Activated T-helper 2 cell treated with anti-CD3 and anti-CD28 coated beads, Interferon-gamma antibody, Interleukin-2, Interleukin-4, amounts not matched to agents 10 μg/mL and 5 μg/mL and 100 μg/mL, durations not matched to agents 14 hours and 24 hours and 36 hours (primary cell): ENCODE measurements at places on chromosomes 12 and 14. TPM values are rescaled to one million over a fixed set of nuclear protein-coding genes. Genes with fewer than 3 reads are reported as not detected.

The SERPINA12 gene
- not detected in 2 replicates for total RNA-seq

The KCNH3 gene
- total RNA-seq, result 2.1 and 2.9 TPM in 2 replicates

The ZNF891 gene
- 2.0 and 2.3 TPM in 2 replicates for total RNA-seq

The SMIM41 gene
- 0.14 and 0.16 TPM in 2 replicates for total RNA-seq

The ITGA5 gene
- total RNA-seq, result 41.4 and 41.5 TPM in 2 replicates

The EGLN3 gene
- total RNA-seq, result 16.0 and 17.0 TPM in 2 replicates

The TBC1D30 gene
- total RNA-seq, result 0.84 and 0.90 TPM in 2 replicates

The CEBPE gene
- total RNA-seq, result not detected in 2 replicates
